ENCODE measurements at places on chromosomes 3 and 15.

DNA sequence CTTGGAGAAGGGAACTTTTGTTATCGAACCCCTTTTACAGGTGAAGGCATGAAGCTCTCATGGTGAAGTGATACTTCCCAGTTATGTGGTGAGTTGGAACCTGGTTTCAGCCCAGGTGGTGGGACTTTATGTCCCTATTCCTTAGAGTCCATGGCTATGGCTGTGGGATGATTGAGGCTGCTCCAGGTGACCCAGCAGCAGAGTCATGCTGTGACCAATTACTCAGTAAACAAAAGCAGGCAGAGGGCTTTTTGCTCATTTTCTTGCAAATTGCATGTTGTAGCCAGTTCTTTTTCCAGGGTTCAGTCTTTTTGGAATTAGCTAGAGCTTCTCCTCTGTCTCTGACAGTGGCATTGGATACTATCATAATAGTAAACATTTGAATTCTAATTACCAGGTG, 70.7 kb downstream of the CACNA2D3 start:
- DNase-seq = no peak

- DNase-seq = no peak
Observed at GRCh38 chr3:182979103-182979673, 1.1 kb downstream of the DCUN1D1 start.

- no peak for DNase-seq
Observed at GRCh38 chr3:66053550-66054094, 14.9 kb upstream of the MAGI1 start.

GRCh38 chr15:35427091-35427490, 118.9 kb downstream of the DPH6 start:
- DNase-seq = no peak

DNA sequence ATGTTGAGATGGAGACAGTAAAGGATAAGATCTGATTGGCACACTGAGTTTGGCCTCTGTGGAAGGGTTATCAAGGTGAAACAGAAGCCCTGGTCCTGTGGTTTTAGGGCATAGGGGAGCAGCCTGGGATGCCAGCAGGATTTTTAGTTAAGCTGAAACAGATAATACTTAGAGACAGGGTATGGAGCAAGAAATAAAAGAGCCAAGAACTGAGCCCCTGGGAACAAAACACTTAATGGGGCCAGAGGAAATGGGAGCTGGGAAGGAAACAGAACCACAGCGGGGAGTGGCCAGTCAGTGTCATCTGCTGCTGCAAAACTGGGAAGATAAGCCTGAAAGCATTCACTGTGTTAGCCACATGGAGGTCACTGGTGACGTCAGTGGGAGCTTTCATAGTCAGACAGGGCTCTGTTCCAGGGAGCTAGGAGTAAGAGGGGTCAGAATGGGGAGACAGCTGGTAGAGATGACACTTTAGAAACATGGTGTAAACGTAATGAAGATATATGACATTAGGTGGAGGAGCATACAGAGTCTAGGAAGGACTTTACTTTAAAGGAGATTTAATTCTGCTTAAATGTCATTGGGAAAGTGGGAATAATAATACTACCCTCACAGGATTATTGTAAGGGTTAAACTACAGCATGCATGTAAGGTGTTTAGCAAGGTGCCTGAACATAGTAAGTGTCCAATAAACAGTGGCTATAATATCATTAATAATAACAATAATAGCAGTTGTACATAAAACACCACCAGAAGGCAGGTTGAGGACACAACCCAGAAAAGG, 172.7 kb upstream of the CTNNB1 start:
- DNase-seq = no peak

- no peak for DNase-seq
Observed at GRCh38 chr15:67520321-67521028, 456 bp upstream of the C15orf61 start.

- DNase-seq = no peak
Observed at GRCh38 chr3:190912736-190913135, 50.2 kb upstream of the GMNC start.

DNA sequence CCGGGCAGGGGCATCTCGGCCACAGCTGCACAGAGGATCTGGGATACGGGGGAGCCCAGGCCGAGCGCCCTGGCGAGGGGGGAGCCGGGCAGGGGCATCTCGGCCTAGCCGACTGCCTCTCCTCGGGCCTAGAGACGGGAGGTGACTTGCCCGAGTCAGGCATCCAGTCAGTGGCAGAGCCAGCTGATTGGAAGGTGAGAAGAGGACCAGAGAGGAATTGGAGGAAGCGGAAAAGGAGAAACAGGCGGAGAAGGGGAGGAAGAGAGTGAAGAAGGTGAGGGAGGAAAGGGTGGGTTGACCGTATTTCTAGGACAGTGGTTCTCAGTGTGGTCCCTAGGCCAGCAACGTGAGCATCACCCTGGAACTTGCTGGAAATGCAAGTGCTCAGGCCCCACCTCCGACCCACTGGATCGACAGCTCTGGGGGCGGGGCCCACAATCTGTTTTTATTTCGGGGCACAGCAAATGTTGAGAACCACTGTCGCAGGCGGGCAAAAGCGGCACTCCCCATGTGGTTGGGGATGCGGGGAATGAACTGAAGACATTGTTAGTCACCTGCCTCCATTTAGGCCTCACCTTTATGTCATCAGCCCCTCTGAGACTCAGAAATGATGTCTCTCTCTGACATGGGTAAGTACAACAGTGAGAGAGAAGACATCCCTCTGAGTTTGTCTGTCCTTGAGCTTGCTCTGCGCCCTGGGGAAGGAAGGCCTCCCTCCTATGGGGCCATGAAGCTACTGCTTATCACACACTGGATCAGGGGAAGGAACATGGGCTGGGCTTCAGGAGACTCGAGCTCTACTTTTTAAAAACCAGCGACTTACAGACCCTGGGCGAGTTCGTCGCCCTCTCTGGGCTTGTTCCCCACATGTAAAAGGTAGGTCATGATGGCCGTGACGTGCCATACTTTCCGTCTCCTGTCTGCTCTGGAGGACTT, 1.0 kb upstream of the MELTF start:
- DNase-seq = no peak

- DNase-seq = no peak
Observed at GRCh38 chr3:134161898-134162615, 88.6 kb downstream of the RYK start.

- no peak for DNase-seq
Observed at GRCh38 chr3:25725810-25726209, 57.4 kb downstream of the NGLY1 start.

- DNase-seq = no peak
Observed at GRCh38 chr15:34847598-34847997, 52.2 kb upstream of the ACTC1 start.

DNA sequence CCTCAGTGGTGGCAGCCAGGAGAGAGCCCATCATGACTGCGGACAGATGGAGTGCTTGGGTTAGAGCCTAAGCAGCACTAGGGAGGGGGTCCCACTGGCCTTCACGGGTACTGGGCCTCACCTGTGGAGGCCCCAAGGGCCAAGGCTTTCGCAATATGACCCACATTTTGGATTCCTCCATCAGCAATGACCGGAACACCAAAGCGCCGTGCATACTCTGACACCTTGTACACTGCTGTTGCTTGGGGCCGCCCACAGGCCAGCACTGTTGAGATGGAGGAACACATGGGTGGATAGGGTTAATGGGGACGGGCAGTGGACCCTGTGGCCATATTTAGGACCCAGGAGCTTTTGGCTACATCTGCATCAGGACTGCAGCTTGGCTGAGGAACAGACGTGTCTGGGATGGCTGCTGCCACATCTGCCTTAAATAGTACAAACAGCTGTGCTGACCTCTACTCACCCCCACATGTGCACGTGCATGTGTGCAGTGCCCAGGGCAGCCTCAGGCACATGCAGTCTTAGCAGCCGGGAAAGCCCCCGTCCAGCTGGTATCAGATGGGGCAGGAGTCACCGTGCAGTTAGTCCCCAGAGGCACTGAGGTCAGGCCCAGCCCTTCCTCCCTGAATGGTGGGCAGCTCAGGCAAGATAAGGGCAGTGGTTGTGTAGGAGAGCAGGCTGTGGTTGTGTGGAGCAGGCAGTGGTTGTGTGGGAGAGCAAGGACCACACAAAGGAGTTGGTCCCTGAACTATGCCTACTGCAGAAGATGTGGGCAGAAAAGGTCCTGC, 3.3 kb downstream of the NDUFAF3 start:
- DNase-seq = no peak

DNA sequence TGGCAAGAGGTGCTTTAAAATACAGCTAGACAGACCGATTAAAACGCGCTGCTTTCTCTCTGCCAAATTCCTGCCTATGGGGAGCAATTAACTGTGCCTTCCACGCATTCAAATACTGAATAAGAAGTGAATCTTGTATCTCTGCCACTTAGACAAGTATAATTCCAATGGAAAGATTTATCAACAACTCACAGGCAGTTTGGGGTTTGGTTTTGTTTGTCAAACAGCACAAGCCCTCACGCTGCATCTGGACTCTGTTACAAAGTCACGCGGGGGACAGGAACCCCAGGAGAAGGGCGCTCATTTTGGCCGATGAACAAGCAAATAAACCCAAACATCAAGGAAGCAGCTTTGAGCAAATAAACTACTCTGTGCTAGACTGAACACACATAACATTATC, 61.8 kb upstream of the TMCO5A start:
- no peak for DNase-seq

DNA sequence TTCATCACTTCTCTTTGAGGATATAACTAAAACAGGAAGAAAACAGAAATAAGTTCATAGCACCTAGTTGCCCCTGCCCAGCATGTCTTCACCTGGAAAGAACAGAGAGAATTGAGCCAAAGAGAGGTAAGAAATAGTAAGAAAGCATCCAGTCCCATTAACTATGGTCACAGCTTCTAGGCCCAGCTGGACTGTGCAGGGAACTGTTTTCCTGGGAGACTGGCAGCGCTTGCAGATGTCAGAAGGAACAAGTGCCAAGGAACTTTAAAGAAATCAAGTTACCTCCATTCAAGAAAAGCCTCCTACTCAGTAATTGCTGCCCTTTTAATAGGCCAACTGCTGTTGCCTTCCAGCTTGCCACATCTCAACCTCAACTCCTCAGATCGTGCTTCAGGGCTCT, 17.8 kb upstream of the CPB1 start:
- DNase-seq = no peak

- no peak for DNase-seq
Observed at GRCh38 chr15:66778314-66778665, 76.3 kb downstream of the SMAD6 start.

DNA sequence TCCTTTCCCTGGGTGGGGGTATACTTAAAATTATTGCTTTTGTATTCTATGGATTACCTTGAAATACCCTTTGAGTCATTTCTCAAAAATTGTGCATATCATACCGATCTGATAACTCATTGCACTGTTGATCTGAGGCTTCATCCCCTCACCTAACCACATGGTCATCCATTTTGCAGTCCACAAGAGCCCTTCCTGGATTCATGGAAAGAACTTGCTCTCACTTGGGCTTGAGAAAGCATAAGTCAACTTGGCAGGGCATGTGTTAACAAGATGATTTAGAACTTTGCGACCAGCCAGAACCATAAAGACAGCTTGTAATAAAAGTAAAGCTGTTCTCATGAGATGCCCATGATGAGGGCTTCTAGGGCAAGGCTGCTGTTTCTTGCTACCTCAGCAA, 22.2 kb downstream of the MME start:
- DNase-seq = no peak

DNA sequence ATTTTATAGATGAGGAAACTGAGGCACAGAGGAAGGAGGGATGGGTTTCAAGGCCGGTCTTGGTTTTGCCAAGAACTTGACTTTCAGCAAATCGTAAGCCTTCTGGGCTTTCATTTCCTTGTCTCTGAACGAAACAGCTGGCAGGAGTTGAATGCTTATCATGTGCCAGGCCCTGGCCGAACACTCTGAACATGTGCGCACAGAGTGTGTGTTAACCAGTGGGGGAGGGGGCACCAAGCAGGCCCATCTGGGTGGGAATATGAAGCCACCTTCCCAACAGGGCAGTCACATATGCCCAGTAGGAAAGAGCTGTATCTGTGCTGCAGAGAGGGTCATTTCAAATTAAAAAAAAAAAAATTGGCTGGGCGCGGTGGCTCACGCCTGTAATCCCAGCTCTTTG, 29.3 kb downstream of the ZNF710 start:
- no peak for DNase-seq

- DNase-seq = no peak
Observed at GRCh38 chr15:59830098-59830497, 141.0 kb upstream of the BNIP2 start.

DNA sequence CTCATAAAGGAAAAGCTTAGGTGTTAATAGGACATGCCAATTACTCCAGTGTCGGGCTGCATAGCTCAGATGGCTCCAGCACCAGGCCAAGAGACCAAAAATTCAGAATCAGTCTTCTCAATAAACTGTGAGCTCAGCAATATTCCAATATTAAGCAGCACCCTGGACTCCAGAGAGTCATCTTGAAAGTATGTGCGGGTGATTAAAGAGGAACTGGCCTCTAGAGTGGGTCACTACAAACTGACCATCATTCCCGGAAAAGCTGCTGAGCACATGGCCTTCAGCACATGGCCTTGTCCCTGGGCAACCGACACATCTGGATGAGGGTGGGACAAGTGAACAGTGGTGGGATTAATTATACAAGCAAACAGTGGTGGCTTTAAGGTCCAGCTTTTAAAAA, 59.0 kb downstream of the MAGI1 start:
- no peak for DNase-seq

- DNase-seq = no peak
Observed at GRCh38 chr3:156530980-156531379, 23.9 kb downstream of the SSR3 start.

- no peak for DNase-seq
Observed at GRCh38 chr3:65914740-65915367, 123.9 kb downstream of the MAGI1 start.

- DNase-seq = no peak
Observed at GRCh38 chr15:42080919-42081830, 13.2 kb downstream of the PLA2G4D start.

DNA sequence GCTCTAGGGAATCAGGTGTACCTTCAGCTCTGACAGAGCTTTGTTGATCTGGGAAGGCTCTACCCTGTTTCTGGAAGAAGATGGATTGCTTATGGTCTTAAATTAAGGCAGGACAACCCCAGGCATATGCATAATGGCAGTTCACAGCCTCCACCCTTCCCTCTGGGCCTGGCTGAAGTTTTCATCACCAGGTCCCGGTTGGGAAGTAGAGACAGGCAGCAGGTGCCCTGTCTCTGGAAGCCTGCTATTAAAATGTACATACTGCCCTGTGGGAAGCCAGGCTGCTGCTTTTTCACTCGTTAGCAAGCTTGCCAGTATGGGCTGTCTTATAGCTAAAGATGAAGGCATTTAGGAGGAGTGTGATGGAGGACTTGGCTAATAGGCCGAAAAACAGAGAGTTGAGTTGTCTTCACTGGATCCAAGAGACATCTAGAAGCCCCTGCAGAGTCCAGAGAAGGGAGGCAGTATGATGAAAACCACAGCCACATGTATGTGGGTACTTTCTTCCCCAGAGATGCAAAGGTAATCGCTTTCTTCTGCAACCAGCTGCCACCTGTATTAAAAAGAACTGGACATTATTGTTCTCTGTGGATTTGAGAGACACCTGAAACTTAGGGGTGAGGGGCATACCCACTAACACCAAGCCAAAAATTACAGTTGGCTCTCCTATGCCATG, 34.4 kb downstream of the ABHD2 start:
- no peak for DNase-seq

GRCh38 chr3:7328339-7328738, 467.4 kb downstream of the GRM7 start:
- DNase-seq = no peak

All from stimulated activated CD4-positive, alpha-beta T cell treated with anti-CD3 and anti-CD28 coated beads, Interleukin-12 subunit alpha, Interleukin-12 subunit beta, amount 100 ng/mL, for 24 hours (primary cell).